Adipose tissue (tissue), 3 donors: ENCODE measurements at places on chromosomes 6 and 20. TPM values are rescaled to one million over a fixed set of nuclear protein-coding genes. Genes with fewer than 3 reads are reported as not detected.

The ID4 gene
- polyA plus RNA-seq, result 86.0 TPM

The BHLHE23 gene
- polyA plus RNA-seq, result not detected

The SLC17A2 gene
- not detected for polyA plus RNA-seq

The FKBP5 gene
- 111 TPM for polyA plus RNA-seq

The EDN3 gene
- 0.07 TPM for polyA plus RNA-seq
